ENCODE measurements at places on chromosomes 1 and 21.

- peak; percentile 71 for DNase-seq
Observed at GRCh38 chr1:161071886-161072371, 2.2 kb upstream of the ARHGAP30 start.

- no peak for DNase-seq
Observed at GRCh38 chr1:176884911-176885310, 279.6 kb downstream of the ASTN1 start.

GRCh38 chr1:235093696-235094592 is 34.7 kb downstream of the TOMM20 start:
- peak; percentile 87 for DNase-seq

GRCh38 chr1:111148376-111148881 is 8.4 kb downstream of the CEPT1 start:
- no peak for DNase-seq

- DNase-seq = no peak
Observed at GRCh38 chr21:17542371-17543011, 29.6 kb downstream of the CXADR start.

- DNase-seq = no peak
Observed at GRCh38 chr1:30881319-30882181, 27.0 kb downstream of the SDC3 start.

DNA sequence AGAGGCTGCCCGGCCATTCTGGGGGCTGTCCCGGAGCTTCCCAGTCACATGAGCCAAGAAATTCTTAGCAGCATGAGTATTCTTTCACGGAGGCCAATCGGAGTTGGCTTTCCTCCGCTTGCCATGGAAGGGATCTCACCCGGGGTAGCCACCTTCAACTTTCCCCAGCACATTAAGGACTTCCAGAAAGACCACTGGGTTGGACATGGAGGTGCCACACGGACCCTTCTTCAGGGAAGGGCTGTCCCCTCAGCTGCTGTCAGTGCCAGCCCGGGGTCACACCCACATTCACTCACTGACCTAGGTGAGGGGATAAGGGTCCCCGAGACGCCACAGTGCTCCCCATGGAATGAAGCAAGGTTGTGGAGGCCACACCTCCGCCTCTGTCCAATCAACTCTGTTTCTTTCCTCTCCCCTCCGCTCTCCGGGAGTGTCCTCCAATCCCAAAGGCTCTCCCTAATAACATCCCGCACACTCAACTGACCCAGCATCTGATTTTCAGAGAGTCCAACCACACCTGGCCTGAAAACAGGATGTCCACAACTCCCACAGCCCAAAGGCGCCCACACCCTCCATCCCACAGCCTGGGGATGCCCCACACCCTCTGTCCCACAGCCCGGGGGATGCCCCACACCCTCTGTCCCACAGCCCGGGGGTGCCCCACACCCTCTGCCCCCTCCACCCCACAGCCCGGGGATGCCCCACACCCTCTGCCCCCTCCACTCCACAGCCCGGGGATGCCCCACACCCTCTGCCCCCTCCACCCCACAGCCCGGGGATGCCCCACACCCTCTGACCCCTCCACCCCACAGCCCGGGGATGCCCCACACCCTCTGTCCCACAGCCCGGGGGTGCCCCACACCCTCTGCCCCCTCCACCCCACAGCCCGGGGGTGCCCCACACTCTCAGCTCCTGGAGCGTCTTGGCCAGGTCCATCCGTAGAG is 19.4 kb downstream of the RSPH1 start:
- DNase-seq = no peak

- DNase-seq = no peak
Observed at GRCh38 chr1:116246174-116246573, 126.9 kb upstream of the ATP1A1 start.

DNA sequence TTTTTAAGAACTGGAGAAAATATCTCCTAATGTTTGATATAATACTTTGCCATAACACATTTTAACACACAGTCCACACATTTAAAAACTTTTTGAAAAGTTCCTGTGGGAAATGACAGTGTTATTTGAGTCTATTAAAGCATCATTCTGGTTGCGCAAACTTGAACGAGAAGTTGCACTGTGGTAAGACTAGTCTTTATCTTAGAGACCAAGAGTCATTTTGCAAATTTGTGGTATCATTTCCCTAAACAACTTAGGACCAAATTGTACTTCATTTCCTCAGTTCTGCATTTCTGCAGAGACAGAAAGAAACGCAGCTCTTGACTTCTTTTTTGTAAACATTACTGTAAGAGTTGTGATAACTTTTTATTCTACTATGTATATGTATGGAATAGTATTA is at the start of gene RGS18:
TSS of gene RGS18 (plus strand) at position 282 of the 400 bp plus-strand sequence. CDS start 176 bp downstream, outside the sequence.
- DNase-seq = no peak

DNA sequence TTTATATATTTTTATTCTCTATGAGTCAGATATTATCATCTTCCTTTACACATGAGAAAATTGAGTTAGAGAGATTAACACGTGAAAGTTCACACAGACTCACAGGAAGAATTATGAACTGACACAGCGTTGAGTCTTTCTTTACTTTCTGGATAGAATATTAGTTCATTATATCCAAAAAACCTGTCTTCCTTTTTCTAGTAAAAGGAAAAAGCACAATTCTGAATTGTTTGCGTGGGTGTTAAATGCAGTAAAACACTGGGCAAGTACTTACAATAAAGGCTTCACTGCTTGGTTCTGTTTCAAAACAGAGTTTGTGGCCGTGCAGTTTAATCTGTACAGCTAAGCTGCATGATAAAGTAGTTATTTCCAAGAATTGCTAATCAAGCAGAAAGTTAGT is 10.8 kb downstream of the MAGI3 start:
- no peak for DNase-seq

DNA sequence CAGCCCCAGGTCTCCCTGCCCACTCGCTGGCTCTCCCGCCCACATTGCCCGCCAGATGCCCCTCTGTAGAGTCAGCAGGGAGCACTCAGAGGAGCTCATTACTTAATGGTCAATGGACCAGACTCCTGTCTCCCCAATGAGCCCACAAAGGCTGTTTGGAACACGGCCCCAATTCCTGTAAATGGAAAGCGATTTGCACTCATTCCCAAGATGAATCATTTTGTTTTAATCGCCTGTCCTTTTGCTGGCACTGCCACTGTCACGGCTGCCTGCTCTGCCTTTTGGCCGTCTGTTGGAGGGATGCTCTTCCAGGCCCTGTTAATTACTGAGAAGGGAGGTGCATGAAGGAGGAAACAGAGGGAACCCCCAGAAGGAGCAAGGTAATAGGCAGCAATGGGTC is 44.8 kb upstream of the ATP2B4 start:
- DNase-seq = no peak

- no peak for DNase-seq
Observed at GRCh38 chr1:206800411-206800810, 28.1 kb upstream of the IL10 start.

GRCh38 chr21:23955135-23955843 is 1652.0 kb downstream of the MRPL39 start:
- no peak for DNase-seq

GRCh38 chr1:91876040-91876470 is 9.9 kb downstream of the TGFBR3 start:
- no peak for DNase-seq

- DNase-seq = no peak
Observed at GRCh38 chr1:118271883-118272282, 86.9 kb upstream of the SPAG17 start.

- no peak for DNase-seq
Observed at GRCh38 chr1:54008876-54009275, 9.1 kb downstream of the LDLRAD1 start.

Data from Calu3 (cell line).